ENCODE measurements at places on chromosomes 4 and X. TPM values are rescaled to one million over a fixed set of nuclear protein-coding genes. Genes with fewer than 3 reads are reported as not detected.

DNA sequence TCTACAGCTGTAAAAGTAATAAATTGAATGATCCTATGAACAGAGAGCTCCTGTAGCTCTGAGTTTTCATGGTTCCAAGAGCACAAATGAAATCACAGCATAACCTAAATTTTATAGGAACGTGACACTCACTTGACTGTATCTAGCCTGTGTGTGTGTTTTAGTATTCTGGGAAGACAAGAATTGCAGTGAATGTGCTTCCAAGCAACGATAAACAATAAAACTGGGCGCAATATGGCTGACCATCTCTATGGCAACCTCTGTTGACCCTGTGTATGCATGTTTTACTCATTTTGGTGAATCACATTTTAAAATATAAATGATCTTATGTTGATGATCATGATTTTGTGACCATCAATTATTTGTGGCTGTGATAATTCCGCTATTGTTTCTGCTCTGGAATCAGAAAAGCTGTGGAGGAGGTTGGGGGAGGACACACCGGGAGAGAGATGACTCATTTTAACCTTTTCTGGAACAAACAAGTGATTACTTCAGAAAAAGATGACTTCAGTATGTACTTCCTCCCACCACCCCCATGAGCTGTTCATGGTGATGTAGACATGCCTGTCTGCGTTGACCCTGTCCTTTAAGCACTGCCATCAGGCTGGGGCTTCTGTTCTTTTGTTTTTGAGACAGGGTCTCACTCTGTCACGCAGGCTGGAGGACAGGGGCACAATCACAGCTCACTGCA lies 31.8 kb downstream of the USP11 start:
- DNase-seq = no peak

ADAMTS3 gene
- 4.9 TPM for total RNA-seq

- no peak for DNase-seq
Observed at GRCh38 chrX:63581398-63581797, 203.6 kb downstream of the ARHGEF9 start.

TASL gene
- 0.81 TPM for total RNA-seq

GRCh38 chr4:40195182-40196177 lies 1.4 kb upstream of the RHOH start:
- no peak for DNase-seq

DNA sequence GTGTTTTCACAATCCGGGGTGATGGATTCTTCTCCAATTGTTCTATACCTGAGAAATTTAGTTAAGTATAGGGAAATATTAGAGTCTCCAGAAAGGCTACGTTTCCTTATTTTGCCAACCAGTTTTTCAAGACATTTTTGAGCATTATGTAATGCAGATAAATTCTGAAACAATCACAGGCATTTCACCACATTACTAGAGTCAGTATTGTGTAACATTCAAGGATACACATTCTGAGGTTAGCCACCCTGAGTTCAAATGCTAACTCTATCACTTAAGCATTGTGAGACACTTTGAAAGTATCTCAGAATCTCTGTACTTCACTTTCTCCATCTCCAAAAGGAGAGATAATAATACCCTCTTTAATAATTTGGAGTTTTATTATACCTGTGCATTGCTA lies 10.6 kb downstream of the SULT1B1 start:
- DNase-seq = no peak

- no peak for DNase-seq
Observed at GRCh38 chr4:18049446-18049845, 27.9 kb upstream of the LCORL start.

- DNase-seq = no peak
Observed at GRCh38 chr4:156677656-156678055, 293.9 kb downstream of the PDGFC start.

DNA sequence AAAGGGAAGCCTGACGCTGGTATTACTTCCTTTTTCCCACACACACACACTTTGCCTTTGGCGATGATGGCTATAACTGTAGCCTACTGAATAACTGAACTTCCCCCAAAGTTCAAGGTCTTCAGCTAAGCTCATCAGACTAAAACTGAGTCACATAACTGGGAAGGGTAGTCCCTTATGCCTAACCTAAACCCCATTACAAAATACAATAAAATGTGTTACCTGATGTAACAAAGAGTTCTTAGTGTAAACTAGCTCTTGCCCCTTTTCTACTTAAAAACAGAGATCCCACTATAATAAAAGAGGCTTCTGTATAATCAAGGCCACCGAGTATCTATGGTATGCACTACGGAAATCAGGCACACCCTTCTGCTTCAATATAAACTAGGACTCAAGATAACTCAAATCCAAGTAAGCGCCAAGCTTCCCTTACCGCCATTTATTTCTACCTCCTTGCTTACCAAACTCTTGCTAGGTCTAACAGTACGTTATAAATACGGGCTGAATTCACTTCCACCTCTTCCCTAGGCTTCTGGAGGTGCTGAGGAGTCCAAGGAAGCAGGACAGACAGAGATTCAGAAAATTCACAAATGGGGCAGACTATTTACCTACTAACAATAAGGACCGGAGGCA lies 2.4 kb downstream of the OTUD4 start:
- DNase-seq = no peak

LDB2 gene
- 31.9 TPM for total RNA-seq

EFNB1 gene
- 20.9 TPM for total RNA-seq

GRCh38 chrX:53435997-53436396 lies 1.8 kb upstream of the HSD17B10 start:
- peak; percentile 56 for DNase-seq

GLOD5 gene
- total RNA-seq = 3.3 TPM

DNA sequence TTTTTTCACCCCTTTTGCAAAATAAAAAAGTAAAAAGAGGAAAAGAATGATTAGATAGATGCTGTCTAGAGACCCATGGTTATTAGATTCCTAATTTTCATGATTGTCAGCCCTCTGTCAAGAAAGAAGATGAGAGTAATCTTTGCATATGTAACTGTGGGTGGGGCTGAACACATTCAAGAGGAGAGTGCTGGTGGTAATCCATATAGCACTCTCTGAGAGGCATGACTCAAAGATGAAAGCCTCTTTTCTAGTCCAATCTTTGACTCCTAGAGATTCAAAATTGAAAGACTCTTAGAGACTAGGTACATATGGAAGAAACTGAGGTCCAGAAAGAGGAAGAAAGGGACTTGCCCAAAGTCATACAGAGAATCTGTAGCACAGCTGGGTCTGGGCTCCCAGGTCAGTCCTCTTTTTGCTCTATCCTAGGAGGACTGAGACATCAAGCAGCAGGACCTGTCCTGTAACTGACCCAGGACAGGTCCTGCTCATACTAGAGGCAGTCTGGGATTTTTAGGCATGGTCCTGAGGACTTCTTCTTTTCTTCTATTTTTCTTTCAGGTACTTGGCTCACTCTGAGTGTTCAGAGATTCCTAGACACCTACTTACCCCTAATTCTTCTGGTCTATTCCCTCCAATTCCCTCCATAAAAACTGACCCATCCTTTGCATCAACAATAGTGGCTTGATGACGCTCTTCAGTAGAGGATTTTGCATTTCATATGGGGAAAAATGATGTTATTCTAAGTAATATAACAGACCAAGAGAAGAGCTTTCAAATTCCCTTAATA lies 23.8 kb downstream of the VSIG4 start:
- DNase-seq = no peak

TEX13B gene
- not detected for total RNA-seq

- DNase-seq = no peak
Observed at GRCh38 chr4:17138847-17139246, 240.4 kb upstream of the LDB2 start.

GRCh38 chr4:183118585-183118984 lies 19.5 kb downstream of the WWC2 start:
- DNase-seq = peak; percentile 31

GRCh38 chrX:154649503-154650220 lies 3.7 kb downstream of the CTAG2 start:
- DNase-seq = no peak

DNA sequence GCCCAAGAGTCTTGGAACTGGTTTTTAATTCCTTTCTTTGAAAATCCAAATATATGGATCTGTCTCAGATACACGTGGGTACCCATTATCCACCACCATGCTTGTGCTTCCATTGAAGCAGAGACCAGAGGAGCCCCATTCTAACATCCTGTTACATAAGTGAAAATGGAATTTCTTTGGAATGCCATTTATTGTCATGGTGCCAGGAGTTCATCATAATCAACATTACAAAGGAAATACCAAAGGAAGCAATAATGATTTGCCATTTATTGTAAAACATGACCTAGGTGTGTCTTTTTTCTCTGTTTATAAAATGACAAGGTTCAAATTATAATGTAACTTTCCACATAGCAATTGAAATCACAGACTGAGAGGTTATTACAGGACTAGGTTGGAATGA lies 61.7 kb downstream of the PALLD start:
- DNase-seq = no peak

GRCh38 chr4:874971-875817 lies 49.3 kb upstream of the CPLX1 start:
- DNase-seq = peak; percentile 34

DNA sequence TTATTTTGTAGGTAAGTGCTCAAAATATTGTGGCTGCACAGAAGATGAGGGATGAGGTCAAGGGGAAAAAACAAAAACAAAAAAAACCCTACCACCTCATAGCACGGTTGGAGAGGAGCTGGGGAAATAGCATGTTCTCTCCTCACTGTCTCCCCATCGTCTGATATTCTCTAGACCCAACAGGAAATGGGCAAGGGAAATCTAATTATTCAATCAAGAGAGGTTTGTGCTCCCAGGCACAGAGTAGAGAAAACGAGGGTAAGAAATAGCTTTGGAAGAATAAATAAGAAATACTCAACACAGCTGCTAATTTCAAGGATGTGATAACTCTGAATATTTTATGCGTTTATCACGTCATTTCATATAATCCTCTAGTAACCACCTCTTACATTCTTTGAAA lies 619.2 kb upstream of the GNPDA2 start:
- no peak for DNase-seq

- DNase-seq = no peak
Observed at GRCh38 chr4:19941434-19941833, 310.3 kb upstream of the SLIT2 start.

- DNase-seq = no peak
Observed at GRCh38 chrX:26851981-26852380, 611.2 kb downstream of the PPP4R3C start.

DNA sequence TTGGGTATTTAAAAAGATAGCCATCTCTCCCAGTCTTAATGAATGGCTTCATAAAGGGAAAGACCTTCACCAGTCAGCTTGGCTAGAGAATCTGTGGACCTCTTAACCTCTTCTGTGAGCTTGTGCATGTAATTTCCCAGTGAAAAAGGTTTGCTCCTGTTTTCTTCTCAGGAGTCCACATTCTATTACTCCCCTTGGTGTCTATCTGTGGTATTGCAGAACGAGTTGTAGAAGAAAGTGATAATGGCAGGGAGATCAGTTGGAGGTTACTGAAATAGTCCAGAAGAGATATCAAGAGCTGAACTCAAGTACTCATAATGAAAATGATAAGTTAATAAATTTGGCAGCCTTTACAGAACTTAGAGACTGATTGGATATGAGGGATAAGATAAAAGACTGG lies 16.5 kb upstream of the VAMP7 start:
- no peak for DNase-seq

GRCh38 chrX:35251226-35251625 lies 308.6 kb downstream of the FAM47B start:
- no peak for DNase-seq

DNA sequence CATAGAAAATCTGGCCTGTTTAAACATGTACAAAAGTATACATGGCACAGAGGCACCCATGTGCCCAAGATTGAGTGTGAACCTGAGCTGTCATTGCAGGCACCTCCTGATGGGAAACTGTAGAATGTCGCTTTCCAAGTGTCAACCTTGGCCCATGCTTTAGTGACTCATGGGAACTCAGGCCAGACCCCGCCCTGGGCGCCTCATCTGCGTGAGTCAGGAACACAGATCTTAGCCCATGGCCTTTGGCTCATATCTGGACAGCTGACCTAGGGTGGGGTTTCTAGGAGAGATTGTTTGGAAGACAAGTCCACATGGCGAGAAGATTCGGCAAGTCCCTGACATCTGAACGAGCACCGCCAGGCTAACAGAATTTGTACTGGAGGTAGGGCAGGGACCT lies 50.0 kb downstream of the CYTL1 start:
- no peak for DNase-seq

TENM3 gene
- total RNA-seq = 82.2 TPM

GRCh38 chrX:123859409-123859845 lies 426 bp upstream of the XIAP start:
- no peak for DNase-seq

DNA sequence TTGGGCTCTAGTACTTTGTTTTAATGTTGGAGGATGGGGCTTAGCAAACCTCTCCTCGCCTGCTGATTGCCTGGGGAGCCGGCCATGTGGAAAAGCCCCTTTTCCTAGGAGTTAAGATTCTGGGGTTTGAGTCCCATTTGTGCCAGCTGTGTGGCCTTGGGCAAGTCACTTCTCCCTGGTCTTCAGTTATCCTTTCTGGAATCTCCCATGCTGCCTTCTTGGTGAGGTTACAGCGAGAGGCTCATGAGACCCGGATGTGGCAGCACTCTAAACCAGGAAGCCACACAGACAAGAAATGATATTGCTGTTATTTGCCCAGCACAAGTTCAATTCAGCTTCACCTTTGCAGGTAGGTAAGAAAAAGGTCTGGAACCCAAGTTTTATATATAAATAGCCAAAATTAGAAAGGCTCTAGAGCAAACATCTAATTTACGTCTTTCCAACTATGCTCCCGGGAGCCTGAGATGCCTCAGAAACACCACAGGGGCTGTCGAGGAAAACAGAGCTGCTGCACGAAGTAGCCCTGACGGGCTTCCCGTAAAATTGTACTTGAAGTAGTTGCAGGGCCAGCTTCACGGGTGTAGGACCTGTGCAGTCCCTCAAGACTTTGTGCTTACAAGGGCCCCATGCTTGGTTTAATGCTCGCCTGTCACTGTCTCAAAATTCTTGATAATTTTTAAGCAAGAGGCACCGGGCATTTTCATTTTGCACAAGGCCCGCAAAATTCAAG lies 8.3 kb upstream of the SASH3 start:
- no peak for DNase-seq
